Calu3 (cell line): ENCODE measurements at places on chromosomes 16 and 17. TPM values are rescaled to one million over a fixed set of nuclear protein-coding genes. Genes with fewer than 3 reads are reported as not detected.

Gene HBA2
- total RNA-seq, result not detected in 2 replicates

Gene NAGS
- 1.3 and 1.6 TPM in 2 replicates for total RNA-seq

Gene ARL2BP
- total RNA-seq, result 32.6 and 33.3 TPM in 2 replicates

Gene ZG16B
- total RNA-seq, result 10.3 and 15.5 TPM in 2 replicates

Gene ABCA9
- not detected in 2 replicates for total RNA-seq

Gene CDIP1
- 6.2 and 7.9 TPM in 2 replicates for total RNA-seq

Gene CPHXL2
- total RNA-seq, result not detected in 2 replicates

Gene FNDC8
- not detected in 2 replicates for total RNA-seq

Gene SP2
- total RNA-seq, result 21.5 and 22.4 TPM in 2 replicates

Gene C1QTNF8
- total RNA-seq, result not detected in 2 replicates

Gene NUP85
- 116 and 117 TPM in 2 replicates for total RNA-seq

Gene LRRC37A
- 8.3 and 8.6 TPM in 2 replicates for total RNA-seq

Gene UMOD
- not detected in 2 replicates for total RNA-seq

Gene GLG1
- total RNA-seq, result 130 and 139 TPM in 2 replicates

Gene TBC1D3H
- total RNA-seq, result not detected in 2 replicates

Gene SAMD14
- total RNA-seq, result not detected in 2 replicates

Gene KIF2B
- total RNA-seq, result not detected in 2 replicates

Gene ATAD5
- total RNA-seq, result 16.9 and 18.4 TPM in 2 replicates

Gene NGFR
- total RNA-seq, result 0.32 and 0.66 TPM in 2 replicates

Gene FBXW10
- total RNA-seq, result 0.50 and 0.54 TPM in 2 replicates

Gene C1QL1
- total RNA-seq, result 1.3 and 1.5 TPM in 2 replicates

Gene EVPLL
- 1.4 and 2.4 TPM in 2 replicates for total RNA-seq

Gene IL34
- total RNA-seq, result 0.35 and 0.39 TPM in 2 replicates

Gene MVD
- 139 and 152 TPM in 2 replicates for total RNA-seq

Gene EFNB3
- total RNA-seq, result 0.38 and 0.88 TPM in 2 replicates

Gene POLG2
- 25.1 and 29.8 TPM in 2 replicates for total RNA-seq

Gene DRC3
- 2.0 and 2.8 TPM in 2 replicates for total RNA-seq

Gene TBC1D3I
- 2.1 and 3.3 TPM in 2 replicates for total RNA-seq

Gene C17orf67
- total RNA-seq, result 4.6 and 5.9 TPM in 2 replicates

Gene CARD14
- 5.9 and 7.4 TPM in 2 replicates for total RNA-seq

Gene STH
- total RNA-seq, result not detected in 2 replicates

Gene TCAP
- 51.5 and 61.1 TPM in 2 replicates for total RNA-seq
